Renal cortical epithelial cell (primary cell): ENCODE measurements at places on chromosomes 1 and 21.

DNA sequence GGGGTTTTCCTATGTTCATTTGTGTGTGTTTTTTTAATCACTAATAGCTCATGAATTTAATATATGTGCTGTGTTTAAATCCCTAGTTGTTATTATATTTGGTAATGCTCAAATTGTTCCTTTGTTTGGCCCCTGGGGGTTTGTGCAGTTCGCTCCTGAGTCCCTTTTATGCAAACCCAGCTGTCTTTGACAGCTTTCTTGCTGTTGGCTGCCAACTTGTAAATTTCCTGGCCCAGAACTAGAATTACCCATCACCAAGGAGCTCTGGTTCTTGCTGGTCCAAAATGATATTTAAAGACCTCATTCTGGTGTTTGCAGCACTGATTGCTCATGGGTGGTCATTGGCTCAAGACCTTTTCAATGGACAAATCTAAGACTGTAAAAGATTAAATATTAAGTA lies 39.6 kb upstream of the PGBD5 start:
- DNase-seq: no peak

DNA sequence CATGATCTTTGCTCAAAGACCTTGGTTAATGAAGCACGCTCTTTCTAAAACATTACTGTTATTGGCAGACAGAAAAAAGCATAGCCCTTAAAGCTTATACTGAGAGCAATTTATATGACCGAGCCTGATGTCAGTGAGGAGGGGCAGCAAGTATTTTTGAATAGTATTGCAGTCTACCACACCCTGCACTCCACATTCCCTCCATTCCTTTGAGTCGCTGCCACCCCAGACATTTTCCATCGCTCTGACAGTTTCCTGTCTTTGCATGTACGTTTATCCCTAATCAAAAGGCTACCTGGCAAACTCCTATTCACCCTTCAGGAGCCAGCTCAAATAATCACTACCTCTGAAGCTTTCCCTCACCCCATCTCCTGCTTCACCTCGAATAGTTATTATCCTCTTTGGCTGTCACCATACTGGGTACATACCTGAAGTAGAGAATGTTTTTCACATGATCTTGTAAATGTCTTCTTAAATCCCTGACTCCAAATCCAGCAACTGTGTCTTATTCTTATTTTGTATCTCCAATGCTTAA lies 5.5 kb upstream of the JUN start:
- no peak for DNase-seq

GRCh38 chr1:247908766-247909165 lies 11.3 kb upstream of the OR2T8 start:
- DNase-seq: no peak

DNA sequence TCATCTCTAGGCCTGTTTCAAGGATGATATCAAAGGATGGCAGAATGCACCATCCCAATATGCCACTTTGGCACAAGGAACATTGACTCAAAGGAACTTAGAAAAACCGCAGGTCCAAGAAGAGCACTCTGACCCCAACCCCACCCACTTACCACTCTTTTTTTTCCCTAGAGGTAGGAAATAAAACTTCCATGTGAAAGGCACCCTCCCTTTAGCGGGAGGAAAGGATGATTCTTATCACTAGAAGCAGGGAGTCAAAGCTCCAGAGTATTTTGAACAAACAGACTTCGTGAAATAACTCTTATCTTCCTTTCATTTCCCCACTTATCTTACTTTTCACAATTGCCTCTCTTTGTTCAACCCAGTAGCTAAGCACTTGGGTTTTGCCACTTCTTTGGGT lies 22.2 kb downstream of the PSMG1 start:
- DNase-seq: no peak
